ENCODE measurements at places on chromosomes 7 and 10.

- DNase-seq: peak; percentile 70
Observed at GRCh38 chr7:4650433-4651047, 31.6 kb upstream of the FOXK1 start.

DNA sequence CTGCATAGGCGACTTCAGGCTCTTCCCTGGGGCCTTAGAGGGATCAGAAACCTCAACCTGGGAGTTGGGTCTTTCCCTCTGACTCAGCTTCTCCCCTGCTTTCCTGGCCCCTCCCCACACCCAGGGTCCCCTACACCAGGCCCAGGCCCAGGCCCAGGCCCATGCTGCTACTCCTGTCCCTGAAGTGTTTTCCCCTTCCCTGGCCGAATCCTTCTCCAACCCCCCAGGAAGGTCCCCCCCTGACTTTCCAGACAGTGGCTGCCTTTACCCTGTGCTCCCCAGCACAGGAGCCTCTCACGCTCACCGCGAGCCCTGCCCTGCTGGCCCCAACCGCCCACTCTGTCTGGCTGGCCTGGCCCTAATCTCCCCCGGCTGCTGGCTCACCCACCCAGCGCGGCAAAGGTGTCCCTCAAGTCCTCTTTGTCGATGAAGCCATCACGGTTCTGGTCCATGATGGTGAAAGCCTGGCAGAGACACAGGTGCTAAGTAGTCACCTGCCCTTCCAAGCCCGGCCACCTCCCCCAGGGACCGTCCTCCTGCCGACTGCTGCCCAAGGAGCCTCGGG, 6.4 kb downstream of the MYL10 start:
- no peak for DNase-seq

- no peak for DNase-seq
Observed at GRCh38 chr10:266974-267425, 131.7 kb downstream of the ZMYND11 start.

DNA sequence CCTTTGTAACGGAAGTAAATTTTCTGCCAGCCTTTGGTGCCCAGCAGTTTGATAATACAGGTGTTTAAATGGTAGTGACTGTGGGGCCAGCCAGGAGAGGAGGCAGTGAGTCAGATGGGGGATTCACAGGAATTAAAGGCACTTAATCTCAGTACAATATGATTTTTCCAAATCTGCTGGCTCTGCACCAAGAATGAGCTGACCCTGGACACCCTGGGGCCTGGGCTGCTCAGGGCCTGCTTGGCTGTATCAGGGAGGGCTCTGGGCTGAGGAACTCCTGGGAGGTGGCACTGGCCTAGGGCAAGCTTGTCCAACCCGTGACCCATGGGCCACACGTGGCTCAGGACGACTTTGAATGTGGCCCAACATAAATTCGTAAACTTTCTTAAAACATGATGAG, 104.1 kb downstream of the ZMIZ1 start:
- DNase-seq: no peak

DNA sequence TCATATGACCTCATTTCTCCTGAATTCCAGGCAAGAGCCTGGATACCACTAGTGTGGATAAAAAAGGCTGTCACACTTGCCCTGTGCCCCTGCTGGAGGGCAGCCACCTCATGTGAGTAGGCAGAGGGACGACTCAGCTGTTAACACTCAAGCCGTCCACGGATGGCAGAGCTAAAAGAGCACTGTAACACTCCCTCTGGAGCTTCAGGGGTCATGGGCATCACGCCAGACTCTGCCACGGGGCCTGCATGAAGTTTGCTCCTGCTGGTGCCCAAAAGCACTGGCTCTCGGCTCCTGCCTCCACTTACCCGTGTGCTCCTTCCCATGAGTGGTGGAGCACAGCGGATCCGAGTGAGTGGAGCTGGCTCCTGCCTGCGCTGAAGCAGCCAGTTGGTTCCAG, 919.8 kb upstream of the C7orf33 start:
- DNase-seq: peak; percentile 70

- no peak for DNase-seq
Observed at GRCh38 chr10:96765406-96766240, 45.3 kb upstream of the PIK3AP1 start.
